ENCODE measurements at places on chromosomes 4 and X. TPM values are rescaled to one million over a fixed set of nuclear protein-coding genes. Genes with fewer than 3 reads are reported as not detected.

The SUPT20HL1 gene
- total RNA-seq, result not detected

The PRDM8 gene
- 0.36 TPM for total RNA-seq

The DMRTC1 gene
- not detected for total RNA-seq

The SMIM10 gene
- not detected for total RNA-seq

The CCDC110 gene
- total RNA-seq, result 0.14 TPM

The SAGE1 gene
- not detected for total RNA-seq

The FATE1 gene
- total RNA-seq, result not detected

The PRKG2 gene
- total RNA-seq, result 5.1 TPM

The FDCSP gene
- not detected for total RNA-seq

The DAPP1 gene
- total RNA-seq, result 95.5 TPM

The ITIH6 gene
- not detected for total RNA-seq

The PPP4R3C gene
- total RNA-seq, result not detected

The S100P gene
- total RNA-seq, result 19.9 TPM

The CCNA2 gene
- 0.93 TPM for total RNA-seq

The PRDM5 gene
- total RNA-seq, result 15.0 TPM

The GAGE12J gene
- total RNA-seq, result not detected

The CRMP1 gene
- total RNA-seq, result under 0.01 TPM

The SSX4 gene
- total RNA-seq, result not detected

The NLRP2B gene
- not detected for total RNA-seq

The BEX1 gene
- total RNA-seq, result not detected

The DDX53 gene
- not detected for total RNA-seq

The TEX11 gene
- not detected for total RNA-seq
